ENCODE measurements at places on chromosomes 7 and 10.
A peak's percentile ranks its signal among the peaks of the same experiment; 100 is the strongest.

DNA sequence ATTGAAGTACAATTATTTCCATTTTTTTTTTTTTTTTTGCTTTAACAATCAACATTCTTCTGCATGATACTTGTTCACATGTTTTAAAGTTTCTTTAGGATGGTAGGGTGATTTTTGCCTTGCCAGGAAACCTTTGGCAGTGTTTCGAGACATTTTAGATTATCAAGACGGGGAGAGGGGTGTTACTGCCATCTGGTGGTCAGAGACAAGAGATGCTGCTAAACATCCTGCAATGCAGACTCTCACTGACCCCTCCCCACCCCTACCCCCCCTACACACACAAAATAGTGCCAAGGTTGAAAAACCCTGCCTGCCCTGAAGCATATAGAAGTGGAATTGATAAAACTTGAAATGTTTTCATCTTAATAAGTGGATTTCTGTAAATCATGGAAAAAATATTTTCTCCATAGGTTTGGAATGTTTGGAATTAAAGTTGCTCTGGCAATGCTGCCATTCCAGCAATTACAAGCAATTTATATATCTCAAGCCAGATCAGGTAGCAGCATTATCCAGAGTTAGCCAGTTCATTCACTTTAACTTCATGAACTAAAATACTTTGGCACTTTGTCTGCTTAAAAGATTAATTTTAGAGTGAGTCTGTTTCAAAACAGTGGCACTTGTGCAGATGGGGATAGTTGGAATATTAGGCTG is 62.1 kb downstream of the SDHAF3 start:
- peak; percentile 38 for DNase-seq

- DNase-seq: no peak
Measured at GRCh38 chr10:129415215-129416140, 51.6 kb upstream of the MGMT start.

GRCh38 chr10:69394020-69394419 is 22.7 kb downstream of the TACR2 start:
- no peak for DNase-seq

DNA sequence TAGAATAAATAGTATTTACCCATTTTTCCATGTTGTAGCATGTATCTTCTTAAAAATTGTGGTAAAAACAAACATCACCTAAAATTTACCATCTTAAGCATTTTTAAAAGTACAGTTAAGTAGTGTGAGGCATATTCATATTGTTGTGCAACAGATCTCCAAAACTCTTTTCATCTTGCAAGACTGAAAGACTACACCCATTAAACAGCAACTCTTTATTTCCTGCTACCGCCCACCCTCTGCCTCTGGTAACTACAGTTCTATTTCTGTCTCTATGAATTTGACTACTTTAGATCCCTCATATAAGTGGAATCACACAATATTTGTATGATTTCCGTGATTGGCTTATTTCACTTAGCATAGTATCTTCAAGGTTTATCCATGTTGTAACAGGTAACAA is 40.0 kb upstream of the AGBL3 start:
- no peak for DNase-seq

DNA sequence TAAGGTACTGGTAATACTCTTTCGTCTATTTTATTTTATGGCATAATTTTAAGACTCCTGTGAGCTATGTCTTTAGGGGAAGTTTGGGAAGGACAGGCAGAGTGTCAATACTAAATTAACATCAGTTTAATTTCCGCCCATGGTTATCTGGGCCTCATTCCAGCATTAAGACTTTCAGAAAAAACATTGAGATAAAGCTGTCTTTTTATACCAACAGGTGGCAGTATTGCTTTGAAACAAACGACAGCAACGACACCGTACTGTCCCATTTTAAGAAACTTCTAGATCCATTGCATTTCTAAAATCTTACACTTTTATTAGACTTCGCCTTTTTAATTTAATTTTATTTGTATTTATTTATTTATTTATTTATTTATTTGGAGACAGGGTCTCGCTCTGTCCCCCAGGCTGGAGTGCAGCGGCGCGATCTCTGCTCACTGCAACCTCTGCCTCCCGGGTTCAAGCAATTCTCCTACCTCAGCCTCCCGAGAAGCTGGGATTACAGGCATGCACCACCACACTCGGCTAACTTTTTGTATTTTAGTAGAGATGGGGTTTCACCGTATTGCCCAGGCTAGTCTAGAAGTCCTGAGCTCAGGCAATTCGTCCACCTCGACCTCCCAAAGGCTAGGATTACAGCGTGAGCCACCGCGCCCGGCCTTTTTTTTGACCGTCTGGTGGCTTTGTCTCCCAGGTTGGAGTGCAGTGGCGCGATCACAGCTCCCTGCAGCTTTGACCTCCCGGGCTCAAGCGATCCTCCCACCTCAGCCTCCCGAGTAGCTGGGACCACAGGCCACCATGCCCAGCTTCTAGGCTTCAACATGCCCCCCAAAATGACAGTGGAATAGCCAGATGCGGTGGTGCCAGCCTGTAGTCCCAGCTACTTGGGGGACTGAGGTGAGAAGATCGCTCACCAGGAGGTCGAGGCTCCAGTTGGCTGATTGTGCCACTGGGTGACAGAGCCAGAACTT is 78.7 kb upstream of the C1GALT1 start:
- peak; percentile 50 for DNase-seq

GRCh38 chr10:110836706-110837105 is 35.0 kb upstream of the PDCD4 start:
- DNase-seq: no peak

DNA sequence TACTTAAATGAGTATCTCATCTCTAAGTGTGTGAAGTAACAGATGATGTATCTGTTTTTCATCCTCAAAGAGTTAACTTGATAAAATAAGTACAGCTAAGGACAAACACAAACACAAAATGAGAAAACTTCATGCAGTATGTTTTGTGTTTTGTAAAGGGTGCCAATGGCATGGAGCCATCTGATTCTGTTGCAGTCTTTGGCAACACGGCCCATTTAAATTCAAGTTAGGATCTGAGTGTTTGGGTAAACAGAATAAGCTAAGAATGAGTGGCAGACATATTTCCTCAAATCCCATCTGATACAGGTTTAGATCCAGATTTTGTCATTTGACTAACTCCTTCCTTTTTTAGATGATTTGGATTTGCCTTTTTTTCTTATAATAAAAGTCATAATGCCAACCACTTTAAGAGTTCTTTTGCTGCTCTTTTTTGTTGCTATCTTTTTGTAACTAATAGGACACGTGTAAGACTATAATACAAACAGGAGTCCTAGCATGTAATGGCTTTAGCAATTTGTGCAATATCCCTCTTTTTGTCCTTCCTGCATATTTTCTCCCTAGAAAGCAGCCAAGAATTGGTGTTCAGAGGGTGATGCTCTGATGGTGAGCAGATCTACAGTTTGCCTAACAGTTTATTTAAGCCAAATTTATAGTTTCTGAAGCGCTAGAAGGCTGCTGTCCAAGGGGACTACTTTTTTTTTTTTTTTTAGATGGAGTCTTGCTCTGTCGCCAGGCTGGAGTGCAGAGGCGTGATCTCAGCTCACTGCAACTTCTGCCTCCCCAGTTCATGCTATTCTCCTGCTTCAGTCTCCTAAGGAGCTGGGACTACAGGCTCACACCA is 18.9 kb upstream of the ACTA2 start:
- no peak for DNase-seq

Data from central memory CD4-positive, alpha-beta T cell (primary cell).